HepG2 (cell line): ENCODE measurements at places on chromosomes 12 and 14.

DNA sequence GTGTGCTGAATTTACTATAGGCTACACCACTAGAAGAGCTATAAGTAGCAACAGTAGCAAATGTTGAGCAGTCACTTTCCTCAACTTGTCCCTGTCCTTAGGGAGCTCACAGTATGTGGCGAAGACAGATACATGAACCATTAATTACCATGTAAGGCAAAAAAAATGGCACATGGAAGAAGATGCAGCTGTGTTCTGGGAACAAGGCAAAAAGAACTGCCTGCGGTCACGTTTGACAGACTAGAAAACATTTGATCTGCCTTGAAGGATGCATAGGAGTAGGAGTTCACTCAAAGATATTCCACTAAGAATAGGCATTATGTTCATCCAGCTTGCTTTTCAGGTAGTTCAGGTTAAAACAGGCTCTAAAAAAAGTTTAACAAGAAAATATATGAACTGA is 46.5 kb upstream of the IFNG-AS1 start:
- no peak for DNase-seq

GRCh38 chr14:58732387-58732786 is 94.6 kb downstream of the DACT1 start:
- no peak for DNase-seq

GRCh38 chr12:92147491-92147890 is 1.8 kb upstream of the BTG1 start:
- no peak for DNase-seq

GRCh38 chr12:26123482-26123980 is 1.3 kb downstream of the BHLHE41 start:
- DNase-seq, result no peak

- peak; percentile 10 for DNase-seq
Measured at GRCh38 chr14:70635971-70636595, 5.6 kb upstream of the TTC9 start.
